ENCODE measurements at places on chromosomes 13 and 19. TPM values are rescaled to one million over a fixed set of nuclear protein-coding genes. Genes with fewer than 3 reads are reported as not detected.

The KRTDAP gene
- 3.3 TPM for total RNA-seq

The URAD gene
- not detected for total RNA-seq

DNA sequence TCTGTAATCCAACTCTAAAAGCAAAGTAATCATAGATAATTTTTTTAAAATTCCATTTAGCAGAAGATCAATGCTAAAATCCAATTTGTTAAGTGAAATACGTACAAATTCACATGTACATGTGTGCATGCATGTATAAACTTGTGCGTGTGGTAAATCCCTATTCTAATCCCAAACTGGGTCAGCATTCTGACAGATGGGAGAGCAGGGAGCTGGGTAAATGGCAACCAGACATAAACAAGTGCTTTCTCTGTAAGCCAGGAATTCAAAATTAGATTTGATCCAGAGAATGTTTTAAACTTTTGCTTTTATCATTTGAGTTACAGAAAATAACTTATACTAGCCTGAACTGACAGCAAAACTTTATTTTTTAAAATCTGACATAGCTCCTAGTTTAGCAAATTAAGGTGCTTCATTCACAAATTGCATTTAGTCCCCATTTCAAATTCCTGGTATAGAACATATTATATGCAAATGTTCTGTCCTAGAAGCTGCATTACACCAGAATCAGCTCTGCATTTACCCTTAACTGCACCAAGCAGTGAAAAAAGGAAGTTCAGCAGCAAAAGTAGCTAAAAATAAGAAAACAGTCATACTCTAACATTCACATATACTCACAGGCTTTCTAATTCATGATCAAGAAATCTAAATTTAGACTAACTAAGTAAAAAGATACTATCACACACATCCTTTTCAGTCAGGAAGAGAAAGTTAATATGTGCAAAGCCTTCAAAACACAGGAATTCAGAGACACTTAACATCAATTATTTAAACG lies 32.6 kb downstream of the UBL3 start:
- DNase-seq = no peak

GRCh38 chr13:44140888-44141724 lies 232.5 kb upstream of the SERP2 start:
- DNase-seq = no peak

- no peak for DNase-seq
Observed at GRCh38 chr13:20501120-20501519, 24.5 kb downstream of the CRYL1 start.

- no peak for DNase-seq
Observed at GRCh38 chr13:109131698-109132257, 502.4 kb downstream of the MYO16 start.

DNA sequence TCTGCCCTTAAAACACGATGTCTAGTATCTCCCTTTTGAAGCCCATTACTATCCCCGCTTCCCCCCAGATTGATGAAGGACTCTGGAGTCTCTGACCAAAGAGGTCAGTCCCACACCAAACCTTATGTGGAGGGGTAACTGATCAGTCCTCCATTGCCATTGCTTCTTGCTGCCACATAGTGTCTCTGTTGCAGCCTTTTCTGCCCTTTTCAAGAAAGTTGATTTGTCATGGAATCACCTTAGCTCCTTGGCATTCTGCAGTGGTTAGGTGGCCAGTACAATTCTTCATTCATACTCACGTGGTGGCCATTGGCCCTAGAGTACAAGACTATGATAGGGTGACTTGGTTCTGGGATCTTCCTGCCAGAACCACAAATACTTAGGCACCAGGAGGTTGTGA lies 8.4 kb upstream of the HTR2A start:
- no peak for DNase-seq

GRCh38 chr19:34960940-34961679 lies 2.9 kb downstream of the ZNF792 start:
- DNase-seq = no peak

DNA sequence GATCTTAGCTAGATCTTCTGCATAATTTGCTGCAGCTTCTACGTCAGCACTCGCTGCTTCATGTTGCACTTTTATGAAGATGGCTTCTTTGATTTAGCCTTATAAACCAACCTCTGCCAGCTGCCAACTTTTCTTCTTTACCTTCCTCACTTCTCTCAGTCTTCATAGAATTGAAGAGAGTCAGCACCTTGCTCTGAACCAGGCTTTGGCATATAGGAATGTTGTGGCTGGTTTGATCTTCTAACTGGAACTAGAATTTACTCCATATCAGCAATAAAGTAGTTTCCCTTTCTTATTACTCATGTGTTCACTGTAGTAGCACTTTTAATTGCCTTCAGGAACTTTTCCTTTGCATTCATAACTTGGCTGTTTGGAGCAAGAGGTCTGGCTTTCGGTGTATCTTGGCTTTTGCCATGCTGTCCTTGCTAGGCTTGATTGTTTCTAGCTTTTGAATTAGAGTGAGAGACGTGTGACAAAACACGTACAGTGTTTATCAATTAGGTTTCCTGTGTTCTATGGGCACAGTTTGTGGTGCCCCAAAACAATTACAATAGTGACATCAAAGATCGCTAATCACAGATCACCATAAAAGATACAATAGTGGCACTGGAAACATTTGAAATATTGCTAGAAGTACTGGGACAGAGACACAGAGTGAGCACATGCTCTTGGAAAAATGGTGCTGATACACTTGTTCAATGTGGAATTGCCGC lies 50.7 kb downstream of the NDFIP2 start:
- DNase-seq = no peak

DNA sequence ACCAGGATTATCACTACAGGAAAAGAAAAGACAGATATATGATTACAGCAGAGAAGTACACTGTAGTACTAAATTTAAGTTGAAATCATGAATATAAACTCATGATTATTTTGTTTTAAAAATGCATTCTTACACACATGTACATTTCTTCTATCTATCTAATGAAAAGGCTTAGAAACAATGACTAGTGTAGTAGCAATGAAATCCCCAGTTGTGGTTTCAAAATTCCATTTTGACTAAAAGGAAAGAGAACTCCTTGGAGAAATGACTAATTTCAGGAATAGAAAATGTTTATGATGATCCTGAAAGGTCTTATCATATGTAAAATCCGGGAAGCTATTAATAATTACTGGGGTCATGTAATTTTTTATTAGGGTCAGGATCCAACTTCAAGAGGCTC lies 195.0 kb upstream of the STARD13 start:
- no peak for DNase-seq

- DNase-seq = no peak
Observed at GRCh38 chr19:19588546-19588945, 29.9 kb downstream of the PBX4 start.

The HSD17B14 gene
- 27.1 TPM for total RNA-seq

GRCh38 chr19:44723952-44724319 lies 24.6 kb upstream of the BCL3 start:
- DNase-seq = peak; percentile 88

GRCh38 chr13:112754281-112755025 lies 64.6 kb downstream of the ATP11A start:
- DNase-seq = no peak

The RUBCNL gene
- 3.2 TPM for total RNA-seq

The PIBF1 gene
- total RNA-seq = 40.2 TPM

The ZNF573 gene
- total RNA-seq = 18.1 TPM

The TMEM59L gene
- total RNA-seq = 4.9 TPM

DNA sequence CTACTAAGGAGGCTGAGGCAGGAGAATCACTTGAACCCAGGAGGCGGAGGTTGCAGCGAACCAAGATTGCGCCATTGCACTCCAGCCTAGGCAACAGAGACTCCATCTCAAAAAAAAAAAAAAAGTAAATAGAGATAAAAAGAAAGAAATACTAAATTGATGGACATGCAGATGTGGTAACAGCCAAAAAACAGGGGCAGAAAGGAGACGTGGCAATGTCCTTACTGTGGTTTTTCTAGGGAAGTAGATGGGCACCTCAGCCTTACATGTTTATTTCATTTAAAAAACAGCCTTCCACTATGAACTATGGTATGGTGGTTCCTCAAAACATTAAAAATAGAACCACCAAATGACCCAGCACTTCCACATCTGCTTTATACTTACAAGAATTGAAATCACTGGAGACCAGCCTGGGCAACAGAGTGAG lies 6.5 kb upstream of the EIF3G start:
- no peak for DNase-seq

DNA sequence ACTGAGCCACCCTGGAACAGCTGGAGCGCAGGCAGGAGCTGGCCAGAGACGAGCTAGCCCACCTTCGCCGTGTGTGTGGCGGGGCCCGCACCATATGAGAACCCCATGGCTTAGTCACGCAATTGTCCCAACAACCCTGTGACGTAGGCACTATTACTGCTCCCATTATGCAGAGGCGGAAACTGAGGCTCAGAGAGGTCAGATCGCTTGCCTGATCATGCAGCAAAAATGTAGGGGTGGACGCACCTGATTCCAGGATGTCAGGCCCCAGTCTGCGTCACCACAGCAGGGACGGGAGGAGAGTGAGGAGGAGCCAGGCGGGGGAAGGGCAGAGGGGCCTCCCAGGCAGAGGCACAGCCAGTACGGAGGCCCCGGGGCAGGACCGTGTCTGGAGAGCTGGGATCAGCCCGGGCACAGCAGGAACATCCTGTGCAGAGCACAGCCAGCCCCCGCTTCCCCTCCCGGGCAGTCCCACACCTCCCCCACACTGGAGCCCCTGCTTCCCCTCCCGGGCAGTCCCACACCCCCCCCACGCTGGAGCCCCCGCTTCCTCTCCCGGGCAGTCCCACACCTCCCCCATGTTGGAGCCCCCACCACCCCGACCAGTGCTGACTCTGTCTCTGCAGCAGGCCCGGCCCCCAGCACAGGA lies 16.7 kb downstream of the PIP5K1C start:
- no peak for DNase-seq

GRCh38 chr13:26017932-26018665 lies 33.7 kb downstream of the SHISA2 start:
- no peak for DNase-seq

The PRODH2 gene
- total RNA-seq = not detected

The ERCC1 gene
- 100 TPM for total RNA-seq

The ACP7 gene
- not detected for total RNA-seq

GRCh38 chr19:47228168-47228936 lies 2.6 kb downstream of the BBC3 start:
- DNase-seq = peak; percentile 50

GRCh38 chr13:110652764-110653163 lies 37.4 kb downstream of the NAXD start:
- no peak for DNase-seq

The ZNF83 gene
- total RNA-seq = 145 TPM

DNA sequence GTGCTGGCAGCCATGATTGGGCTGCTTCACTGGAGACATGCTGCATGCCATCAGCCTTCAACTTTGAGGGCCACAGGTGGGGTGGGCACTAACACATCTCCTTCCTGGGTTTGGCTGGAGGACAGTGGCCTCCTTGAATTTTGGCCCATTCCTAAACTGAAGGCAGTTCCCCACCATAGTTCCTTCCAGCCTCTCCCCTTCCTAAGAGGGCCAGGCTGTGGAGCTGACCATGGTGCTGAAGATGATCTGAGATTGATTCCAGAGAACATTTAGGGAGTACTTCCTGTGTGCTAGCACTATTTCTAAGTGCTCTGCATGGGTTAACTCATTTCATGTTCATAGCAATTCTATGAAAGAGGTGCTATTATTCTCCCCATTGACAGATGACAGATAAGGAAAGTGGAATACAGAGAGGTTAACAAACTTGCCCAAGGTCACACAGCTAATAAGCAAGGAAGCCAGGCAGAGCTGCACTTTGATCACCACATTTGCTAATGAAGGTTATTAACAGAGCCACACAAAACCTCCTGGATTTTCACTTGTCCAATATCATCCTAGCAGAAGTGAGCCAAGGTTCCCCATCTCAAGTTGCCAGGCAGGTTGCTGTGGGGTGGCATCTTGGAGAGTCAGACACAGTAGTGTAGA lies 175.3 kb downstream of the ZIC5 start:
- DNase-seq = peak; percentile 37

DNA sequence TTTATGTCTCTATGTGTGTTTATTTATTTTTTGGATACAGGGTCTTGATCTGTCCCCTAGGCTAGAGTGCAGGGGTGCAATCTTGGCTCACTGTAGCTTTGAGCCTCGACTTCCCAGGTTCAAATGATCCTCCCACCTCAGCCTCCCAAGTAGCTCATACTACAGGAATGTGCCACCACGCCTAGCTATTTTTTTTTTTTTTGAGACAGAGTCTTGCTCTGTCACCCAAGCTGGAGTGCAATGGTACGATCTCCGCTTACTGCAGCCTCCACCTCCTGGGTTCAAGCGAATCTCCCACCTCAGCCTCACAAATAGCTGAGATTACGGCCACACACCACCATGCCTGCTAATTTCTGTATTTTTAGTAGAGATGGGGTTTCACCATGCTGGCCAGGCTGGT lies 5.0 kb upstream of the ANGPTL4 start:
- DNase-seq = no peak

DNA sequence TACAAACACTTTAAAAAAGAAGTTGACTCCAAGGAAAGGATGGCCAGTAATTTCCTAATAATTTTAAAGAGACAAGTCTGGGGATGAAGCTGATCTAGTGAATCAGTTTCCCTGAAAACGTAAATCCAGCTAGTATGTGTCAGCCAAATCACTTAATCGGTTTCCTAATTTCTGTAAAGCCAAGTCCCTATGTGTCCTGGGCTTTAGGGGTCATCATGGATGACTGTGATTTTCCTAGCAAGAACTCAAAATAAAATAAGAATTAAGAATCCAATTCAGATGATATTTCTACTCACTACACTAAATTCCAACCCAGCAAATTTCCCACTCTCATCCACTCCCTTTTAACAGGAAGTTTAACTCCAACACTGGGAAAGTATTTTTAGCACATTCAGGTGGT lies 35.9 kb downstream of the ELF1 start:
- no peak for DNase-seq

DNA sequence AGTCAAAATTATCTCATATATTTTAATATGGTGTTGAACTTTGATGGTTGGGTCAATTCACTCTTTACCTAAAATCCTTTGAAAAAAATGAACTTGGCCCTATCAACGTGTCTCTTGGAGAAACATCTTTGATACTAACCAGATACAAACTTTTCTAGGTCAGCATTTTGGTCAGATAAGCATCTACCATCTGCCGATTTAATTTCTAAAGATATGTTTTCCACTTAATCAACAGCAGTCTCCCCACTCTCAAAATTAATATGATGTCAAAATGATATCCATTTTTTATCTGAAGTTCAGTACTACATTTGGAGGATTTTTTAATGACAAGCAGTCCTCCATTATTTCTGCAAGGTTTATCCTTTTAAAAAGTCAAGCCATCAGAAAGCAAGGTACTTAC lies 288.8 kb downstream of the DIAPH3 start:
- DNase-seq = no peak

DNA sequence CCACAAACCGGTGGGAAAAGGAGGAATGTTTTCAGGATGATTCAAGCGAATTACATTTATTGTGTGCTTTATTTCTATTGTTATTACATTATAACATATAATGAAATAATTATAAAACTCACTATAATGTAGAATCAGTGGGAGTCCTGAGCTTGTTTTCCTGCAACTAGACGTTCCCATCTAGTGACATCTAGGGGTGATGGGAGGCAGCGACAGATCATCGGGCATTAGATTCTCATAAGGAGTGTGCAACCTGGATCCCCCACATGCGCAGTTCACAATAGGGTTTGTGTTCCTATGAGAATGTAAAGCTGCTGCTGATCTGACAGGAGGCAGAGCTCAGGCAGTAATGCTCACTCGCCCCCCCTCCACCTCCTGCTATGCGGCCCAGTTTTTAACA lies 54.5 kb downstream of the SPTBN4 start:
- DNase-seq = no peak

GRCh38 chr19:33621811-33622504 lies at the start of gene CHST8:
CHST8 (plus strand) TSS chr19:33621953; CDS start chr19:33689262, 67,309 bp downstream.
- peak; percentile 75 for DNase-seq

The CAMSAP3 gene
- total RNA-seq = 26.1 TPM

The PABPC3 gene
- total RNA-seq = 0.29 TPM

All from mesothelial cell of epicardium (in vitro differentiated cells).